ENCODE measurements at places on chromosomes 12 and 14.

- no peak for DNase-seq
Measured at GRCh38 chr12:102876883-102877282, 40.2 kb downstream of the PAH start.

GRCh38 chr12:87336814-87337336 lies 692.3 kb downstream of the C12orf50 start:
- no peak for DNase-seq

GRCh38 chr12:19169222-19169621 lies 39.7 kb downstream of the PLEKHA5 start:
- no peak for DNase-seq

DNA sequence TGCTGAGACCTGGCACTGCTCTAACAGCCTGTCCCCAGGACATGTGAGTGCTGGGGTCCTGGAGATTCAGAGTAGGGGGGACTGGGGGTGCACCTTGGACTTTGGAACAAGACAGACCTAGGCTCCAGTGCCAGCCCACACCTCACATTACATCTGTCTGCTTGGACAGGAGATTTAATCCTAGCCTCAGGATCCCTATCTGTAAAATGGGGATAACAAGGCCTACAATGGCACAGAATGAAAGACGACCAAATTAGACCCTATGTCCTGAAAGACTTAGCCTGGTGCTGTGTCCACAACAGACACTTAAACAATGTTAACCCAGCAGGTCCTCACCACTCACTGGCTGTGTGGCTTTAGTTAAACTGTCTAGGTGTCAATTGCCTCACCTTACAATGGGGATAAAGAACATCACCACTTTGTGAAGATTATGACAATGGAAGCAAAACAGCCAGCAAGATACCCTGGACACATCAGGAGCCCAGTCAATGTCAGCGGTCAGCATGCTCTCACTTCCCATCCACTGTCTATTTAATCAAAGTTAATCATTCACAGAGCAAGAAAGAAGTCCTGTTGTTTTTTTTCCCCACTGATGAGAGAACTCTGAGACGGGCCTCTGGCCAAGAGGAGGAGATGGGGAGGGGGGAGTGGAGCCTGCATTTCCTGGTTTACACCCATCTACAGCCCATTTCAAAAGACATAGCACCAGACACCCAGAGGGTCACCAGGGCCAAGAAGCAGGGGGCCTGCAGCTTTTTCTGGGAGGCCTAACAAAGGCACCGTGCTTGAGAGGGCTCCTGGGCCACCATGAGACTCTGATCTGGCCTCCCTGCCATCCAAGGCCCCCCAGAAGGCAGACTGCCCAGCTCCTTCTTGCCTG lies 40.6 kb downstream of the ACTN1 start:
- DNase-seq = no peak

- DNase-seq = no peak
Measured at GRCh38 chr12:67618303-67618702, 30.2 kb upstream of the DYRK2 start.

DNA sequence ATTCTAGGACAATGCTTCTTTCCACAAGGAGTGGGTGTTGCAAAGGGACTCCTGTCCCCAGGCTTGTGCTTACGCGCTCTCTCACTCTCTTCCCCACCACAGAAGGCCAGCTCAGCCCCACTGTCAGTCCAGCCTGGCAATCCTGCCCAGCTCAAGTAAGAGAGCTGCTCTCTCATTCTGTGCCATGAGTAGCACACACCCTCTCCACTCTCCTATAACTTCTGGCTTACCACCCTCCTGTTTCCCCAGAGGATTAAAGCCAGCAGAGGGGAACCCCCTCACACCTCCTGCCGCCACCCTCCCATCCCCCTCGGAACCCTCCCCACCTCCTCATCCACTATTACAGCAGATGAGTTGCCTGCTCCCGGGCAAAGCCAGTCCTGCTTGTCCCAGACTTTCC lies 17.1 kb downstream of the NCKAP5L start:
- no peak for DNase-seq

Measured in activated naive CD4-positive, alpha-beta T cell treated with anti-CD3 and anti-CD28 coated beads, Interleukin-2, amount 50 U/mL, for 72 hours (primary cell).